ENCODE measurements at places on chromosomes 16 and 17. TPM values are rescaled to one million over a fixed set of nuclear protein-coding genes. Genes with fewer than 3 reads are reported as not detected.
A peak's percentile ranks its signal among the peaks of the same experiment; 100 is the strongest.

DNA sequence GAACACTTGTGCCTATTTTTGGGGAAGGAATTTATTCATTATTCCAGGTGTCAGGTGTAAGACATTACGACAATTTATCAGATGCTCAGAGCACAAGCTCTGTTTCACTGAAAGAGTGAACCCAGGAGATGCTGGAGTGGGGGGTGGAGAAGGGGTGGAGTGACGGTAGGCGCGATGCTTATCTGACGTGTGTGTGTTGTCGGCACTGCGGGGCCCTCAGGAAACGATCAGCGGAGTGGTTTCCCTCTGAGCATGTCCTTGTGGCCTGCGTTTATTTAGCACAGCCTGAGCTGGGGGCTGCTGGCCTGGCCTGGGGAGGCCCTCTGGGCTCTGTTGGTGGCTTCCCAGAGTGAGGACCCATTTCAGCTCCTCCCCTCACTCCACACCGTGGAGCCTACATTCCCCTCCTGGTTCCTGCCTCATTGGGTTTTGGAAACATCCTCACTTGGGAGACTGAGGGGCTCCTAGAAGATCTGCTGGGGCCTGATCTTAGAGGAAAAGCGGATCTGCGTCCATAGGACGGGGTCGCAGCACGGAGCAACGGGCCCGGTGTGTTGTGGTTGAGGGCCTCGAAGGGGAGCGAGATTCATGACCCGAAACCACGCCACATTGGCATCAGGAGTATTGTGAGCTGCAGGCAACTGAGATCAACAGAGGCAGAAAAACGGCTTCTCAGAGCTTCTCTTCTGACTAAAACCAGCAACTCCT, 19.0 kb upstream of the GNG13 start:
- no peak for DNase-seq

Gene SRL
- polyA plus RNA-seq = 2.3 TPM

DNA sequence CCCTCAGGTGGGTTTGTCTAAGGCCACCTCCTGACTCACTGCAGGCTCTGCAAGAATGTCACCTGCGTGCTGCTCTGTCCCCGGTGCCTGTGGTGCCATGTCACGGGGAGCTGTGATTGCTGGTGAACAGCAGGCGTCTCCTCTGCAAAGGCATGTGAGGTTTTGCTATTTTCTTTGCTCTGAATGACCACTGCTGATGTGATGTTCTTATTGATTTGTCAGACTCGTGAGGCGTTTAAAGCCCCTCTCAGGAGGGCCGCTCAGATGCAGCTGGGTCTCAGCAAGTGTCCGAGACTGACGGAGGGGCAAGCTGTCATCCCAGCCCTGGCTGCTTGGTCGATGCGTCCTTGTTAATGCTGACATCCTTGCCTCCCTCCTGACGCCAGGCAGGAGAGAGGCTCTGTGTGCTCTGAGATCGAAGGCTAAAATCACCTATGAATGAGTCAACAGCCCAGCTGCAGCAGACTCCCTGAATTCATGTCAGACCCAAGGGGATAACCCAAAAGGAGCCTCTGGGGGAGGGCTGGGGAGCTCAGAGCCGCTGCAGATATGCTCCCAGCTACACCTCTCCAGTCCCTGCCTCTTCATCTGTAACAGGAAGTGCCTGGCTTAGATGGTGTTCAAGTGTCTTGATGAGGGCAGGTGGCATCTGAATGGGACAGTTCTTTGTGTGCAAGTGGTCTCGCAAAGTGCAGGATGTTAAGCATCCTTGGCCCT, 11.8 kb upstream of the PEMT start:
- no peak for DNase-seq

DNA sequence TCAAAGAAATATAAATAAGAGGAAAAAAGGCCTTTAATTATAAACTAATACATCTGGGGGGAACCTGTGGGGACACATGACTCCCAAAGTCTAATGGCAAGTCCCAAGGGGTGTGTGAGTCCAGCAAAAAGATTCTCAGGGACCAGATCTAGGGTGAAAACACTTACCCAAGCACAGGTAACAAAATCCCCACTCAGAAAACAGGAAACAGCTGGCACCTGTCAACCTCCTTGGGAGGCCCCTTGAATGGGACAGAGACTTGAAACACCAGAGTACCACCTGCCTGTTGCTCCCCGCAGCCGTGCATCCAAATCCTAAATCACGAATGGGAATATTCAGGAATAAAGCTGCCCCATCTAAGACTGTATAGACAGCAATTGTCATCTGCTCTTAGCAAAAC, 461.2 kb upstream of the CDH5 start:
- DNase-seq = no peak

Gene AURKB
- polyA plus RNA-seq = 22.6 TPM

- DNase-seq = no peak
These were observed 12.9 kb downstream of the P2RX5 start for GRCh38 chr17:3683054-3683511.

DNA sequence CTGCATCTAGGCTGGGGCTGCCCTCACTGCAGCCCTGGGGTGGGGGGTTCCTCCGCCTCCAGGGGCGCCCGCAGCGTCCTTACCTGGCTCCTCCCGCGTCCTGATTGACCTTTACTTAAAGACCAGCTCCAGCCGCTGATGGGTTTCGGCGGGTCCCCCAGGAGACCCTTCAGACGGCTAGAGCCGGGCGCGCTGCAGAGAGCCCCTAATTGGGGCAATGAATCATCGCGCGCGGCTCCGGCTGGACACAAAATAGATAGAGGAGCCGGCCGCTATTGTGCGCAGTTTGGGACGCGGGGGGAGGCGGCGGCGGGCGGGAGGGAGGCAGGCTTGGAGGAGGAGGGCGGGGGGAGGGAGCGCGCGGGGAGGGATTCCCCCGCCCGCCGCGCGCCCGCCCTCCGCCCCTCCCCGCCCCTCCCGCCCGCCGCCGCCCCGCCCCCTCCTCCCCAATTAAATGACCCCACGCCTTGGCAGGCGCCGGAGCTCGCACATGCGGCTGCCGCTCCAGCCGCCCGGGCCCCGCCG, 56.5 kb upstream of the CIBAR2 start:
- DNase-seq = peak; percentile 62

DNA sequence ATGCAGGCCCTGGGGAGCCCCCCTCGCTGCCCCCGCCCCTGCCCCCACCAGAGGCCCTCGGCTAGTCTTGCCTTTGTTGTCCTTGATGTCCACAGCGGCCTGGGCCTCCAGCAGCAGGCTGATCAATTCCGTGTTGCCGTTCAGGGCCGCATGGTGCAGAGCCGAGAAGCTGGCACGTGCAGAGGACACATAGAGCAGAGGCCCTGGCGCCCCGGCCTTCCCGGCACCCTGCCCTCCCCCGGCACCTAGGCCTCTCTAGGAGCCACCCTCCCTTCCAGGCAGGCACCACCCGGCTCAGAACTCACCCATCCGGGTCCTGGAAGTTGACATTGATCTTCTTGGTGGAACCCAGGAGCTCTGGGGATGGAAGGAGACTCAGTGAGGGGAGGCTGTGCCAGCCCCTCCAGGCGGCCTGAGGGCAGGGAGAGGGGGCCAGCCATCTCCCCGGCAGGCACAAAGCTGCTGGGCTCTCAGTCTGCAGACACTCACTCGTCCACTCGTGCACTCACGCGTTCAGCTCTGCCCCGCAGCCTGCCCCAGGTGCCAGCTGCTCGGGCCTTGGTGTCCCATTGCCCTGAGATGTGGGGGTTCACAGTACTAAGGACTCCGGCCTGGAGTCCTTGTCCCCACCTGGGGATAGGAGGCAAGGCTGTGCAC, 6.3 kb downstream of the CASKIN1 start:
- DNase-seq = no peak

Gene CACNA1H
- 9.8 TPM for polyA plus RNA-seq

DNA sequence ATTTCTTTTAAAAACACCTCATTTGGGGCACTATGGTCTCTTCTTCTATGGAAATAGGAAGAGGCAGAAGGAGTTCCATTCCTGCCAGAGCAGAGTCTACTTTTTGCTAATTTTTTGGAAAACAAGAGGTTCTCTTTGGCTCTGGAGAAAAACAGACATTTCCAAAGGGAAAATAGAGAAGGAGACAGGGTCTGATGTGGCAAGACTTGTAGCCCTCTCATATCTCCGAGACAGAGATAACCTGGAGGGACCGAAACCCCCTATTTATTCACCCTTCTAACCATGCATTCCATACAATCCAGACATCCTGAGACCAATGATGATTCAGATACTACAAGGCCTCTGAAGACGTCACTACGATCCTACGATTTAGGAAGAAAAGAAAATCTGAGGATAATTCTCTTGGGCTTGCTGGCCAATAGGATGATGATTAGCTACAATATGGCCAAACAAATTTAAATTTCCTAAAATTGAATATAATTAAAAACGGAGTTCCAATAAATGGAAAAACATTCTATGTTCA, 70.2 kb downstream of the HIC1 start:
- DNase-seq = no peak

DNA sequence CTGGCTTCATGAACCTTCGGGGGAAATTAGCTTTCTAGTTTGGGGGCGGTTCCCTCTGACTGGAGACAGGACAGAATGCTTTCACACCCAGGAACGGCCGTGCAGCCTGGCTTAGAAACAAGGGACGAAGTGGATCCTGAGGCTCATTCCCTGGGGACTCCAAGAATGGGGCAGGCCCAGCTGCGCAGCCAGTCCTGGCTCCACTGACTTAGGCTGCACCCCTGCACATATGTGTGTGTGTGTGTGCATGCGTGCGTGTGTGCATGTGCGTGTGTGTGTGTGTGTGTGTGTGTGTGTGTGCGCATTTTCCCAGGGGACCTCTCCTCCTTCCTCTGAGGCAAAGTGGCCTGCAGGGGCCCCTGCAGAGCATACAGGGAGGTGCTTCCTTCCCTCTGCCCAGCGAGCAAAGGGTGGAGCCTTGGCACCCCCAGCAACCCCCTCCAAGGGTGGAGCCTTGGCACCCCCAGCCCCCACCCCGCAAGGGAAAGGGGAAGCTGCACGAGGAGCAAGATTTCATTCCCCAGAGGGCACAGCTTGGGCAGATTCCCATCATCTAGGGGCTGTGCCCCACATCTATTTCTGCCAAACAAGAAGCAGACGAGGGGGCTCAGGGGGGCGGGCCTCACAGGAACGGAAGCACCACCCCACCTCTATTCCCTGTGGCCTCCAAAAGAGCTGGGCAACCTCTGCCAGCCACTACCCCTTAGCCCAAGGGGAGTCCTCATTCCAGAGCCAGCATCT, 97.6 kb upstream of the CBX4 start:
- DNase-seq = no peak

DNA sequence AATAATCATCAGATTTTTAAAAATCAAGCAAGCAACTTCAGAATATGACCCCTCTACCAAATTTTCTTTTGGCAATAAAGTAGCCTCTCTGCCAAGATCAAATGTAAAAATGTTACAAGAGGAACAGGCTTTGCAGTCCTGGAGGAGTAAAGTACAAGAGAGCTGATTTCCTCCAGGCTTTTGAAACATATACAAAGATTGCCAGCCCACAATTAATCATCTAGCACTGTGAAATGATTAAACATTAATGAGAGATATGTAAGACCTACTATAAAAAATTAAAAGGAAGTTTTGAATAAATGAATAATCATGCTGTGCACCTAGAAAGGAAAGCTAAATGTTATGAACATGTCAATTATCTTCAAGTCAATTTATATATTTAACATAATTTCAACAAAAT, 26.3 kb downstream of the TXNDC11 start:
- DNase-seq = no peak

- no peak for DNase-seq
These were observed at the start of gene PRSS36 for GRCh38 chr16:31149894-31150890. PRSS36 (minus strand) TSS chr16:31150066; CDS start chr16:31150035, 31 bp downstream.

- DNase-seq = no peak
These were observed 12.8 kb upstream of the AKAP1 start for GRCh38 chr17:57071991-57072944.

Gene CCDC200
- 47.1 TPM for polyA plus RNA-seq

- DNase-seq = peak; percentile 47
These were observed 84.6 kb downstream of the PARN start for GRCh38 chr16:14545346-14545884.

Gene AXIN2
- 12.4 TPM for polyA plus RNA-seq

DNA sequence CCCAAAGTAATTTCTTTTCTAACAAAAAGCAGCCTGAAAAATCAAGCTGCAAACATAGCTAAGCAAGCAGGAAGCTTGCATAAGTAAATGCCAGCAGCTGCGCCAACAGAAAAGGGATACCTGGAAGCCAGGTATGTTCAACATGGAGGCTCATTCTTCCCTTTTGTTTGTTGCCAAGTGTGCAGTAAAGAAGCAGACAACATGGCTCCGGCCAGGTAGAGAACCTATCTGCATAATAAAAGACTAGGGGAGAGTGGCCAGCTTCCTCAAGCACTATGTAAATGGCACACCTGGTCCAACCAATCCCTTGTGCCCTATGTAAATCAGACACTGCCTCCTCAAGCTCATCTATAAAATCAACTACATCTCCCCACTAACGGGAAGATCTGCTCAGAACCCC, 1407.0 kb downstream of the CDH11 start:
- DNase-seq = no peak

- no peak for DNase-seq
These were observed 22.3 kb downstream of the ARHGAP27 start for GRCh38 chr17:45410144-45411091.

- no peak for DNase-seq
These were observed 5.8 kb downstream of the DCUN1D3 start for GRCh38 chr16:20894388-20894787.

DNA sequence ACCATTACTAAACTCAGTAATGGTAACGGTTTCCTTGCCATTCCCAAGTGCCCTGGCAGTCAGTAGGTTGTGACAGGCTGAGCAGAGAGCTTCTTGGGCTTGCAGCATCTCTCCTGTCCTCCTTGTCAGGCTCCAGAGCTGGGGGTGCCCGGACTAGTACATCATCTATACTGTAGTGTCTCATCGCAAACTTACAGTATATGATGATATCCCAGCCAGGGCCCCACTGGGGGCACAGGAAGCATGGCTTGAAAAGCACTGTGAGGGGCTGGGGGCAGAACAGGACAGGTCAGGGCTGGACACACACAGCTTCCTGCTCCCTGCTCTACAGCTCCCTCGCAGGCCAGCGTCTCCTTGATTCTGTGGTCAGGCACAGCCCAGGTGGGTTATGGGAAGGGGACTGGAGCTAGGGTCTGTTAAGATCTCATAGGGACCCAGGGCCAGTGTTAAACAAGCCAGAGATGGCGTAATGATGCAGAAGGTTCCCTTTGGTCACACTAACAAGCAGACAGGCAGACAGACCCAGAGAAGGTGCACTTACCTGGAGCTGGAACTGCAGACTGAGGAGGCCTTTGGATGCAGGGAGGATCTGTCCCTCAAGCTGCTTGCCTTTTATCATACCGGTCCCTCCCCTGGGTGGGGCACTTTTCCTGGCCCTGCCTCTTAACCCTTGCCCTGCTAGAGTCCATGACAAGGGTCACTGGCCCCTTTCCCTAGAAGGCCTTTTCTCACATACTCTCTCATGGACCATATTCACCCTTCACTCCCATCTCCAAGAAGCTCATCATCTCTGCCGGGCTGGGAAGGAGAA, 6.8 kb downstream of the ERAL1 start:
- DNase-seq = peak; percentile 65

GRCh38 chr16:9657641-9658040, 524.6 kb downstream of the GRIN2A start:
- DNase-seq = no peak

DNA sequence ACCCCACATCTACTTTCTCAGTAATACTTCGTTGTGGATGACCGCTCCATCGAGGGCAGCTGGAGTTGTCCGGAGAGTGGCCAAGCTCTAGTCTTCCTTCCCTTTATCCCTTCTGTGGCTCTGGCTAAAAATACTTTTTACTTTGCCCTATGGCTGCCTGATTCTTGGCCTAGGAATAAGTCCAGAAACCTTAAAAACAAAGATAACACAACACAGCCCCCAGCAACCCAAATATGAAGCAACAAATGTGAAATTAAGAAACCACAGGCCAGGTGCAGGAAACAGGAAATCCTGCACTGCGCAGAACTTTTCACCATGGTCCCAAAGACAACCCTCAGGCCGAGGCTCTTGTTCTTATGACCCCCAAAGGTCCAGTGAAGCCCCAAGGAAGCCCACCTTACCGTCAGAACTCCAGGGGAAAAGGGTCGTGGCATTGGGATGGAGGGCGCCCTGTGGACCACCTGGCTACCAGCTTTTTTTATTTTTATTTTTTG, 26.0 kb downstream of the TK2 start:
- DNase-seq = no peak

Data from large intestine (tissue), 12 donors.